Hematopoietic multipotent progenitor cell treated with erythropoietin and hydrocortisone succinate and interleukin-3 and kit ligand, for 6 days (in vitro differentiated cells): ENCODE measurements at places on chromosomes 2 and 18.

DNA sequence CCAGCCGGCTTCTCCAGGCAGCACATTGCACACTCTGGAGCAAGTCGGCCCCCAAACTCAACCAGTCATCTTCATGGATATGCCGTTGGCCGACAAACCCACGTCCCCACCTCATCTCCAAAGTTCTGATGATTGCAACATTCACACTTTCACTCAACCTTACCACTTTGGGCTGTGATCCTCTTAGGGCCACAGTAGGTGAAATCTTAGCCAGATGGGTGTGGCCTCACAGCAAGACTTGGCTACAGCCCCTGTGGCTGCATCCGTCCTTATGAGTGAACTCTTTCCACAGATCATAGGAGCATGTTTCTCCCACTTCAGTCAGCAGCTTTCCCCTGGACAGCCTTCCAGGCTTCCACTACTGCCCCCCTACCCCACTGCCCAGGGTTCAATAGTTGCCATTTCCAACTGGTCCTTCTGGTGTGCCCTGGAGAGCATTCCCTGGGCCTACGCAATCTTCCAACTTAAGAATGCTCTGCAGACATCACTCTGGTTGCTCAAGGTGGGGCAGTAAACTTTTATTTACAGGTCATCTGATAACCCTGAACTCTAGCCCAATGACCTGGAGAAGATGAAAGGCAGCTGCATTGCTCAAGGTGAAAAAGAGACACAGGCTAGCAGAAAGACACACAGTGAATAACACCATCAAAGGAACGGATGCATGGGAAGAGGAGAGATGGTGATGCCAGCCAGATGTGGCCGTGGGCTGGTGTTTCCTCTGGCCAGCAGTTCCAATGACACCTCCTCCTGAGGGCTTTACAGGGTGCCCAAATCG lies 34.5 kb downstream of the ARL4C start:
- DNase-seq, result no peak

DNA sequence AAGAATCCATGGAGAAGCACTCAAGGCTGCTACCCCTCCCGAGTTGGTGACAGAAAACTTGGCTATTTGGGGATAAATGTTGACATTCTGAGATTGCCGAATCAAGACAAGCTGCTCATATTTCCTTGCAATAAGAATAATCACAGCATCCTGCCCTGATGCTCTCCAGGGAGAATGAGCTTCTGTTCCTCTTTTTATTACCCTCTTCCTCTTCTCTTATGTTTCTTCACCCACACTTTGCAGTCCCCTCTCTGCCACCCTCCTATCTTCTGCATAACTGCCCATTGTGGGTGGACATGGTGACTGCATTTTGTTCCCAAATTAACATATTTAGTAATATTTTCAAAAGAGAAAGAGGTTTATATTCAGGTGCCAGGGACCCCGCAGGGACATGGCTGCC lies 11.9 kb upstream of the MSGN1 start:
- DNase-seq, result no peak

DNA sequence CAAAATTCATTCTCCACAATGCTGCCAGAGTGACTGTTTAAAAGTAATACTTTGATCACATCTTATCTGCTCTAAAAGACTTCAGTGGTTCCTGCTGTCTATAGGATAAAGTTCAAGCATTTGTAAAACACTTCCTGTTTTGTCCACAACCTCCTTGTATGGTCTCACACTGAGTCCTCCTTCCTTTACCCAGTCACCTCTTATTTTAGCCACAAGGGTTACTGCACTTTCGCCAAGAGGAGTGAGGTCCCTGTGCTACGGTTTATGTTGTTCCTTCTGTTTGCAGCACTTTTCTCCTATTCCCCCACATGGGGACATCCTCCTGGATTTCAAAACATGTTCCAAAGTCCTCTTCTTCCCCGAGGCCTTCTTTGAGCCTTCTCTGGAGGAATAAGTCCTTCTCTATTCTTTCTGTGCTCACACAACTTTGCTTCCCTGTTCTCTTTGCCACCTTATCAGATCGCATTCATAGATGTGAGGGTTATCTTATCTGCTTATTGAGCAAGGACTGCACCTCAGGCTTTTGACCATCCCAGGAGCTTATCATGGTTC lies 112.2 kb upstream of the NABP1 start:
- peak; percentile 79 for DNase-seq

DNA sequence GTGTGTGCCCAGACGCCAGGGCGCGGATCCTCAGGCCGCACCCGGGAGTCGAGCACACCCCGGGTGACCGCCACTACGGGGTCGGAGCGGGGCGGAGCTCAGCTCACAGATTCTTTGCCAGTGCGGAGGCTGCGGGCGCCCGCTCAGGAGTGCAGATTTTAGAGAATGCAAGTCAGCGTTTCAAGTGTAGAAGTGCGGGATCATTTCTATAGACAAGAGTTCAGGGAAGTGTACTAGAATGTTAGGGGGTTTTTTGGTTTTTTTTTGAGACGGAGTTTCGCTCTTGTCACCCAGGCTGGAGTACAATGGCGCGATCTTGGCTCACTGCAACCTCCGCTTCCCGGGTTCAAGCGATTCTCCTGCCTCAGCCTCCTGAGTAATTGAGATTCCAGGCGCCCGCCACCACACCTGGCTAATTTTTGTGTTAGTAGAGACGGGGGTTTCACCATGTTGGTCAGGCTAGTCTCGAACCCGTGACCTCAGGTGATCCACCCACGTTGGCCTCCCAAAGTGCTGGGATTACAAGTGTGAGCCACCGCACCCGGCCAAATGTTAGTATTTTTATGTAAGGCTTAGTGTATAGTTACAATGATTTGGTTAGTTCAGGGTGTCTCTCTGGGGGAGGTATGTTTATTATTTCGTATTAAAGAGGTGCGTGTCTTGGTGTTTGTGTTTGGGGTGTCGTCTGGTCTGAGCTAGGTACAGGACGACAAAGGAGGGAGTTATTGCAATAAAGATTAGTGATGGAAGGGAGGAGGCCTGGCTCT lies 619 bp upstream of the FAM168B start:
- DNase-seq, result peak; percentile 77

DNA sequence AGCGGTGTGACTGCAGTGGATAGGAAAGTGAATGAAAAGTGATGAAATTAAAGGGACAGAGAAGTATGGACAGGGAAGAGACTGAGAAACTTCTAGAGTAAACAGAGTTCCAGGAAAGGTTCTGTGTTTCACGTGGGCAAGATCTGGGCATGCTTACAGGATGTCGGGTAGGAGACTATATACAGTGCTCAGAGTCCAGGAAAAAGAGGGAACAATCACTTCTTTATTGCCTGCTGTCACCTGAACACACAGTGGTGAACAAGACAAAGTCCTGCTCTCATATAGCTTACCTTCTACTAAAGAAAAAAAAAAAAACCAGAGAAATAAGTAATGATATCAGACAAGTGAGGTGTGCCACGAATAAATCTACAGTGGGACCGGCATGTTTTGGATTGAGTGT lies 2.4 kb downstream of the LRPPRC start:
- no peak for DNase-seq

- DNase-seq, result no peak
Measured at GRCh38 chr2:98468621-98469236, 24.1 kb downstream of the INPP4A start.

DNA sequence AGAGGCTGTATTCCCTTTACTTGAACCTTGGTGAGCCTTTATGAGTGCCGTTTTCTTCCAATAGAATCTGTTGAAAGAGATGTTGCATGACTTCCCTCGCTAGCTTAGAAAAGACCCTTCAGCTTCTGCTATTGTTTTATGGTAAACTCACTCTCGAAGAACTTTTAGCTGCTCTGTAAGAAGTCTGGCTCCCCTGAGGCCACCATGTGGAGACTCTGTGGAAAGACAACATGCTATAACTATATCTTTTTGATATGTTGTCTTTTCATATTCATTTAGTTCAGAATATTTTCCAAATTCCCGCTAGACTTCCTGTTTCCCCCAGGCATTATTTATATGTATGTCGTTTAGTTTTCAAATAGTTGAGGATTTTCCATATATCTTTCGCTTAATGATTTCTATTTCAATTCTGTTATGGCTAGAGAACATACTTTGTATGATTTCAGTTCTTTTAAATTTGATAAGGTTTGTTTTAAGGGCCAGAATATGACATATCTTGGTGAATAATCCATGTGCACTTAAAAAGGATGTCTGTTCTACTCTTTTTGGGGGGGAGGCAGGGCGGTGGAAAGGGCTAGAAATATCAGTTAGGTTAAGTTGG lies 64.1 kb downstream of the PTPN4 start:
- DNase-seq, result peak; percentile 80

DNA sequence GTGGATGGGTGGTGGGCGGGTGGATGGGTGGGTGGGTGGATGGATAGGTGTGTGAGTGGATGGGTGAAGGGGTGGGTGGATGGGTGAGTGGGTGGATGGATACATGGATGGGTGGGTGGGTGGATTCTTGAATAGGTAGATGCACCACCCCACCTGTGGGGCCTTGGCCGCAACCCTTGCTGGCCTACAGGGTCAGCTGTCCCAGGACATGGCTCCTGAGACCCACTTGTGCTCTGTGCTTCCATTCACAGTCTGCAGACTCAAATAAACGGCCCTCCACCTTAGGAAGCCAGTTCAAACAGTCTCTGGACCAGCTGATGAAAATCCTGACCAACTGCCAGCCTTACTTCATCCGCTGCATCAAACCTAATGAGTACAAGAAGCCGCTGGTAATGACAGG lies 54.4 kb downstream of the MYO7B start:
- DNase-seq, result no peak

DNA sequence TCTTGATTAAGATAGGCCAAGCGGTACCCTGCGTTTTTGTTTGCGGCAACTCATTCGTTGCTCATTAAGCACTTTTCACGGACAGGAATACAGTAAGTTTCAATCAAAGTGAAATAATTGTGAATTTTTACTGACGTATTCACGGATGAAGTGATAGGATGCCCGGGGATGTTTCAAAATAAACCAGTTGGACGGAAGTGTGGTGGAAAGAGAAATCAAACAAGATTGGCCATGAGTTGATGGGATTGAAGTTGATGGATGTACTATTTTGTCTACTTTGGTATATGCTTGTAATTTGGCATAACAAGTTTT lies 481 bp downstream of the TMEM177 start:
- DNase-seq, result no peak

DNA sequence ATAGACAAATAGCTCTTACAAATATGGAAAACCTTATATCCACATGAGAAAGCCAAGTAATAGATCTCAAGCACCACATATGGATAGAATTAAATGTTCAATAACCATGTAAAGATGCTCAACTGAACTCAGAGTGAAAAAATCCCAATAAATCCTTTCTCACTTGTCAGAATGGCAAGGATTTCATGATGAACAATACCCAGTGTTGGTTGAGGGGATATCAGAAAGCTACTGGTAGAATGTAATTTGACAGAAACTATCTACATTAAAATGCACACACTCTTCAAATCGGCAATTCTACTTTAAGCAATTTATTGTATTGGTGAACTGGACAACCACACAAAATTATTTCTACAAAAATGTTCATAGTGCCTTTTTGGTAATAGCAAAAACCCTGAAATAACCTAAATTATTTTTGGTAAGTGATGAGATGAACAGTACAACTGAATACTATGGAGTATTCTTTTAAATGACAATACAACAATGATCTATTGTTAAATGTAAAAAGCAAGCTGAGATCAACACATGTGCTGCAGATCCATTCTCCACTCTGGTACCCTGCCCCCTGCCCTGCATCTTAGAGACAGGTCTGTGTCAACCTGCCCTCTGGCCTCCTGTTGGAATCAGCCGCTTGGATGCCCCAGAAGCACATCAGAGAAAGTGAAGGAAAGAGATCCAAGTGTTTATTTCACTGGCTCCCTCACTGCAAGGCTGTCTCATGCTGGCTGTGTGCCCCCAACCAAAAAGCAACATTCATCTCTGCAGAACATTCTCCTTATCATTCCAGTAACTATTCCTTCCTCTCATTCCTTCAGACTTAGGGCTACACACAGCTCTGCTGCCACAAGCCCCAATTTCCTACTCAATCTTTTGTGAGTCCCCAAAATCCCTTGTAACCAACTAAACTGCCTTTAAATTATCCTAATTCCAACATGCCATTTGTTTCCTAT lies 442.5 kb downstream of the LRATD1 start:
- no peak for DNase-seq

- no peak for DNase-seq
Measured at GRCh38 chr18:21335927-21336488, 94.0 kb downstream of the GREB1L start.
